IMR-90 (cell line): ENCODE measurements at places on chromosomes 5 and 9. TPM values are rescaled to one million over a fixed set of nuclear protein-coding genes. Genes with fewer than 3 reads are reported as not detected.
A peak's percentile ranks its signal among the peaks of the same experiment; 100 is the strongest.

Gene HTR4
- not detected in 2 replicates for polyA plus RNA-seq

Gene FST
- polyA plus RNA-seq = 195 and 238 TPM in 2 replicates

DNA sequence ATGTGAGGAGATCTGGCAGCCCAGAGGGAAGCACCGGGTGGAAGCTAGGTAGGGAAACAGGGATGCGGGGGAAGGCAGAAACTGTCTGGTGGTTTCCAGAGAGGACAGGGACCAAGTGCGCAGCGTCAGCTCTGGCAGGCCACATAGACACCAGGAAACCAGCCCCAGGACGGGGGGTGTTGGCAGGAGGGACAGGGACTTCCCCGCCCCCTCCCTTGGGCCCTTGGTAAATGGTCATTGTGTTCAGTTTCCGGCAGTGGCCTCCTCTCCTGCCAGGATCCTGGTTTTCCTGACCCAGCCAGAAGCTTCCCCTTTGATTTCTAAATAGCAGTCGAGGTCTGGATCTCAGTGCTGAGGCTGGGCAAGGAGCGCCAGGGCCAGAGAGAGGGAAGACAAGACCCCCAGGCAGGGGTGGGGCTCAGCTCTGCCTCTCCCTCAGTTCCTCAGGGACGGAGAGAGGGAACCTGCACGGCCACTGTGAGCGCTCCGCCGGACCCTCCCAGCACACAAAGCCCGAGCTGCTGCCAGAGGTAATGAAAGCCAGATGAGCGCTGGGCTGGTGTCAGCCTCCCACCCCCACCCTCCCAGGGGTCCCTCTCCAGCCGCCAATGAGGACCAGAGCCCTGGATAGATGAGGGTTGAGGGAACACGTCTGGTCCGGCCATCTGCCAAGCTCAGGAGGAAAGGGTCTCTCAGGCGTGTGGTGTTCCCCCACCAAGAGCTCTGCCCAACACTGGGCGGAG is 1.8 kb downstream of the RALGDS start:
- H3K4me3 ChIP-seq = no peak overlapping the region; the same call in 1 of the 2 replicates
- DNase-seq = no peak
- H3K36me3 ChIP-seq = no peaks in the 10 kb centered on the region
- peaks cover 23% of the 10 kb centered on the region for H3K4me1 ChIP-seq
- no peaks in the 10 kb centered on the region for H3K27me3 ChIP-seq
- no peak overlapping the region for H3K27ac ChIP-seq

DNA sequence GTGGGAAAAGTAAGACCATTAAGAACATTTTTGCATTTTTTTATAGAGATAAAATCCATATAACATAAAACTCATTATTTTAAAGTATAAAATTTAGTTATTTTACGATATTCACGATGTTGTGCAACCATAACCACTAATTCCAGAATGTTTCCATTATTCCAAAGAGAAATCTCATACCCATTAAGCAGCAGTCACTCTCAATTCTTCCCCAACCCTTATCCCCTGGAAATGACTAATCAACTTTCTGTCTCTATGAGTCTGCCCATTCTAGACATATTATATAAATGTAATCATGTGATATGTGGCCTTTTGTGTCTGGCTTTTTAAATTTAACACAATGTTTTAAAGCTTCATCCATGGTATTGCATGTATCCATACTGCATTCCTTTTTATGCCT is 115.6 kb upstream of the ADAMTSL1 start:
- H3K27me3 ChIP-seq = no peaks in the 10 kb centered on the region
- H3K27ac ChIP-seq = no peak overlapping the region
- peak; percentile 13 for DNase-seq
- peaks cover 8% of the 10 kb centered on the region for H3K4me1 ChIP-seq
- H3K4me3 ChIP-seq = no peak overlapping the region
- H3K36me3 ChIP-seq = no peaks in the 10 kb centered on the region

DNA sequence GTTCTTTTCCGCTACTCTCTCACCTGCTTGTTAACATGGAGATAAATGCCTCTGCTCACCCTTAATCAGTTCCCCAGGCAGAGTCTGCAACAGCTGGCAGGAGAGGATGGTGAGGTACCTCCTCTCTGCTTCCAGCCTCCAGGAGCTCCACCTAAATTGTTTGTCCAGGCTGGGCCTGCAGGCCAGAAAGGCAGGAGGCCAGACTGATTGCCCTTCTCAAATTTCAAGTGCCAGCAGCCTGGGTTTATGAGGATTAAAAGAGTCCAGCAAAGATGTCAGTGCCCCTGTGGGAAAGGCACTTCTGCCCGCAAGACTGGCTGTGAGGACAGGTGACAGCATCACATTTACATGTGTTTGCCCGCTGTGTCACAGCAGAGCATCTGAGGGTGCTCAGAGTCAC is 19.8 kb downstream of the CORO2A start:
- H3K4me3 ChIP-seq = no peak overlapping the region
- peaks cover 4% of the 10 kb centered on the region for H3K27me3 ChIP-seq
- H3K36me3 ChIP-seq = no peaks in the 10 kb centered on the region
- peaks cover 8% of the 10 kb centered on the region; the same call in 1 of the 2 replicates for H3K4me1 ChIP-seq
- DNase-seq = peak; percentile 7
- H3K27ac ChIP-seq = no peak overlapping the region

- no peaks in the 10 kb centered on the region; the same call in 1 of the 2 replicates for H3K36me3 ChIP-seq
- peaks cover 2% of the 10 kb centered on the region; the same call in 1 of the 2 replicates for H3K4me1 ChIP-seq
- H3K27ac ChIP-seq = no peak overlapping the region
- DNase-seq = no peak
- H3K4me3 ChIP-seq = no peak overlapping the region
- H3K27me3 ChIP-seq = no peaks in the 10 kb centered on the region
Observed at GRCh38 chr9:76191493-76191892, 202.7 kb downstream of the RFK start.

GRCh38 chr5:60352992-60353599 is 346.9 kb downstream of the DEPDC1B start:
- no peak overlapping the region for H3K27ac ChIP-seq
- no peaks in the 10 kb centered on the region for H3K27me3 ChIP-seq
- no peak for DNase-seq
- H3K4me1 ChIP-seq = no peaks in the 10 kb centered on the region

DNA sequence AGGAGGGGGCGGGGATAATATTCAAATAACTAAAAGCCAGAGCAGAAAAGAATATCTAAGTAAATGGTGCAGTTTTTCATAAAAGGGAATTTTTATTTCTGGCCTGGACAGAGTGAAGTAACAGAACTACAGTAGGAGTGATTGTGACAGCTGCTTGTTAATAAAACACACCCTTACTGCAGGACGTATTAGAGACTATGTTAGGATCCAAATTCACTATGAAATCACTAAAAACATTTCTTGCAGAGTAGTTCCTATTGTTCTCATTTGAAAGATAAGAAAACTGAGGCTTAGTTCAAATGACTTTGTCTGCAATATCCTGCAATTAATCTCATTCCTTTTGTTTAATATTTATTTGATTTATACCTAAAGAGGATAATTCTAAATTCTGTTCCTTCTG is 39.5 kb downstream of the FAM174A start:
- no peak for DNase-seq
- H3K27ac ChIP-seq = no peak overlapping the region
- H3K27me3 ChIP-seq = no peaks in the 10 kb centered on the region
- H3K4me1 ChIP-seq = no peaks in the 10 kb centered on the region
- no peak overlapping the region for H3K4me3 ChIP-seq

- no peak overlapping the region for H3K27ac ChIP-seq
- DNase-seq = no peak
Observed at GRCh38 chr9:124359426-124359825, 55.8 kb downstream of the PSMB7 start.

DNA sequence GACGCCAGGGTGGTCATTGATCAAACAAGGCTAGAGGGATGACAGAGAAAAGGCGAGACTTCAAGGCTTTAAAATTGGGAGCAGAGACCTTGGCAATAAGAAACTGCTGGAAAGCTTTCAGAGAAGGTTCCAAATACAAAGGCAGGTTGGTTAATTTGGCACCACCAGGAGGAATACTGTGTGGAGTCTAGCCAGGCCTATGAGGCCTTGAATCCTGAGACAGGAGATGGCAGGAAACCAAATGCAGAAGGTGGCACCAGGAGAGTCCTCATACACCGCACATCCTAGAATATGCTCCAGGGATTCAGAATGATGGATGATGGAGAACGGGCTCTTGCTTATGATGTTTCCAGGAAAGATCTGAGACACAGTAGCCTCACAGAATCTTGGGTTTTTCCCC is 90.0 kb downstream of the MCTP1 start:
- H3K27ac ChIP-seq = no peak overlapping the region
- no peaks in the 10 kb centered on the region for H3K4me1 ChIP-seq
- no peak for DNase-seq
- H3K4me3 ChIP-seq = no peak overlapping the region
